CD4-positive, alpha-beta T cell (primary cell): ENCODE measurements at places on chromosomes 11 and 22.

GRCh38 chr22:49119551-49119952, 708.1 kb downstream of the BRD1 start:
- DNase-seq = no peak

GRCh38 chr11:64863391-64864060, 14.9 kb downstream of the EHD1 start:
- DNase-seq = no peak

- no peak for DNase-seq
Measured at GRCh38 chr22:35154937-35155387, 89.0 kb downstream of the ISX start.

GRCh38 chr11:70183483-70184176, 19.5 kb upstream of the FADD start:
- DNase-seq = no peak

GRCh38 chr11:30006876-30007275, 10.0 kb downstream of the KCNA4 start:
- DNase-seq = no peak

GRCh38 chr11:36007127-36007655, 63.3 kb downstream of the LDLRAD3 start:
- DNase-seq = no peak

DNA sequence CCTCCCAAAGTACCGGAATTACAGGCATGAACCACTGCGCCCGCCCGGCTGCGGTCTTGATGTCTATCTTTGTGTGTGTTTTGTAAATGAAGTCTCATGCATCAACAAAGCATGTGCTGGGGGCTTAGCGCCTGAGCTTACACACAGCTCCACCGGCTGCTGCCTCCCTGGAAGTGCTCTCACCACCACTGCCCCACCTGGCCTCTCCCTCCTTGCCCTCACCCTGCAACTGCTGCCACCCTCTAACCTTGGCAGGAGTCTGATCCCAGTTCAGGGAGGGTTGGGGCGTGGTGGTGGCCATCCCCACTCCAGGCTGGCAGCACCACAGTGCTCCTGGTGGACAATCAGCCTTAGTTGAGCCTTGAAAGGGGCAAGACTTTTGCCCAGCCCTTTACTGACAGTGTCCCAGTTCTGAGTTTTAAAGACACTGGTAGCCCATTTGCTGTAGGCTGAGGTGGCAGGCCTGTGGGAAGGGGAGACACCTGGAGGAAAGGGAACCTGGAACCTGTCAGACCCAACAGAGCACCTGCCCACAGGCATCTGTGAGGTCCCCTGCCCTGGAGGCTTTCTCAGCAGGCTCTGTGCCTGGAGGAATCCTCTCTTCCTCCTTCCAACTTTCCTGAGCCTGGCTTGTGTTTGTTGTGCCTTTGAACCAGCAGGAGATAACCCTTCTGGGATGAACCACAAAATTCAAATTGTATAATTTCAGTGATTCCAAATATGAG, 42.4 kb upstream of the WEE1 start:
- no peak for DNase-seq

- DNase-seq = no peak
Measured at GRCh38 chr11:87281496-87281895, 243.8 kb downstream of the TMEM135 start.

DNA sequence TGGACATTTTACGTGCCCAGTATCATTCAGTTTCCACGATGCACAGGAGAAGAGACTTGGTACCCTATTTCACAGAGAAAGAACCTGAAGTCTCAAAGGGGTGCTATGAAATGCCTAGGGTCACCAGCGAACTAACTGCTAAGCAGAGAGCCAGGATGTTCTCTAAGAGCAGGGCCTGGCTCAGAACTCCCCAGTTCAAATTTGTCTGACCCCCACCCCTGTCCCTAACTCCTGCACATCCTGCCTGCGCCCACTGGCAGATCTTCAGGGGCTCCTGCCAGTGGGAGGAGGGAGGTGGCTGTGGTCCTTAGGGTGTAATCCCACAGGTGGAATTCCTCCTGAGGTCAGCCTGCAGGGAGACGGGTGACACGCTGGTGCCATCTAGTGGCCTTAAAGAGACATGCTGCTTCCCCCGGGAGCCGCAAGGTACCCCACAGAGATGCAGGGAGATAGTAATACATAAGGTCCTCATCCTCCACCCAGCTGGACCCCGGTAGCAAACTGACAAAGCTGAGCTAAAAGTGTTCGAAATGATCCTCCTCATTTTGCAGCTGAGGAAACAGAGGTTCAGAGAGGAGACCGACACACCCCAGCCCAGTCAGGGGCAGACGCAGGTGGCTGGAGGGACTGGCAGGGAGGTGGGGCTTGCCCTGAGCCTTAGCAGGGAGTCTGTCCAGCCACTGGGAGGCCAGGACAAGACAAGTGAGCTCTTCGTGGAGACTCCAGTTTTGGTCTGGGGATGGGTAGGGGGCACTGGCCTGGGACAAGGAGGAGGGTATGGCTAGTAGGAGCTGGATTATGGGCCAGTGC, 34.1 kb downstream of the MB start:
- peak; percentile 32 for DNase-seq

DNA sequence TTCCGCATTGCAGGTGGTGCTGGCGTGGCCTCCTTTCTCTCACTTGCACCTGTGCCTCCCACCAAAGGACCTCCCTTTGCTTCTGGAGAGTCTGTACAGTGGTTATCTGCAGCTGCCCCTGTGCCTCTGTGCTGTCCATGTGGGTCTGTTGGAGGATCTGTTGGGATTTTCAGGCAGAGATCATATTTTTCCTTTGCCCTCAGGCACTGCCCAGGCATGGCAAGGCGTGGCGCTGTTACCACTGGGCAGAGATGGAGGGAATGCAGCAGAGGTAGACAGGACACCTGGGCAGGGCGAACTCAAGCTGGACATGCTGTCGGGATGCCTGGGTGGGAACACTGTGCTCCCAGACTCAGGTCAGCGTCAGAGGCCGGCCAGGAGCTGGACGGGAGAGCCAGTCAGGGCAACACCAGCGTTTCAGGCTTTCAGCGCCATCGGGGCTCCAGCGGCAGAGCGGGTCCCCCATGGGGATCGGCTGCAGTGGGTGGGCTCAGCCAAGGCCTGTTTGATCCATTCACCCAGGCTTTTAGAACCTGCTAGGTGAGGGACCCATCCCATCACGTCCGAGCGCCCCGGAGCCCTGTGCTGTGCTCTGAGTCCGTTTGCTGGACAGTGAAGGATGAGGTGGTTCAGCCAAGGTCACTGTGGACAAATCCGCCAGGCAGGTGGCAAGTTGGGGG, 718.9 kb downstream of the BRD1 start:
- DNase-seq = no peak

- no peak for DNase-seq
Measured at GRCh38 chr11:97883086-97883485, 1137.7 kb upstream of the CNTN5 start.

DNA sequence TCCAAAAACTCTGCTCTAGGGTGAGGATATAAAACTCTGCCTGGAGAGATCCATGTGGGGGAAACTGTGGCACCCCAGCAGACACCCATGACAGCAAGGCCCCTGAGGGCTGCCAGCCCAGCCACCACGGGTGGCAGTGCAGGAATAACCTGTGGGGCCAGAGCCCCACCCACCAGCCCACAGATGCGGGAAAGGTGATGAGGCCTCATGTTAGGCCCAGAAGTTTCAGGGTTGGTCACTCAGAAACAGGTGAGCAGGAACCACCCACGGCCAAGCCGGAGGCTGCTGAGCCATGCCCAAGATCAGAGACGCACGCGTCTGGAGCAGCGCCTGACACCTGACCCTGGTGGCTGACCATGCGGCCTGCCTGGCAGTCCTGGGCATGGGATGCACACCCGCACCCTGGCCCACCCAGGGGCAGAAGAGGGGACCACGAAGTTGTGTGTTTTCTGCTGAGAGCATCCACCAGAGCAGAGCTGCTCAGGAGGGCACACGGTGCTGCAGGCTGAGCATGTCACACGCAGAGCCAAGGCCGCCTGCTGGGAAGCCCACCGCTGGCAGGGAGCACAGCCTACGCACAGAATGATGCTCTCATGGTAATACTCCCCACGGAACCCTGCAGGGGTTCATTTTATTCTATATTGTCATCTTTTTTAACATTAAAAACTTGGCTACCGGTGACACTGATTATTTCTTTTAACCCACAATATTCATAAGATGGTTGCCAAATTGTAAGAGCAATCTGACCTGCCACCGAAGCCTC, 41.2 kb downstream of the DUSP8 start:
- DNase-seq = no peak

DNA sequence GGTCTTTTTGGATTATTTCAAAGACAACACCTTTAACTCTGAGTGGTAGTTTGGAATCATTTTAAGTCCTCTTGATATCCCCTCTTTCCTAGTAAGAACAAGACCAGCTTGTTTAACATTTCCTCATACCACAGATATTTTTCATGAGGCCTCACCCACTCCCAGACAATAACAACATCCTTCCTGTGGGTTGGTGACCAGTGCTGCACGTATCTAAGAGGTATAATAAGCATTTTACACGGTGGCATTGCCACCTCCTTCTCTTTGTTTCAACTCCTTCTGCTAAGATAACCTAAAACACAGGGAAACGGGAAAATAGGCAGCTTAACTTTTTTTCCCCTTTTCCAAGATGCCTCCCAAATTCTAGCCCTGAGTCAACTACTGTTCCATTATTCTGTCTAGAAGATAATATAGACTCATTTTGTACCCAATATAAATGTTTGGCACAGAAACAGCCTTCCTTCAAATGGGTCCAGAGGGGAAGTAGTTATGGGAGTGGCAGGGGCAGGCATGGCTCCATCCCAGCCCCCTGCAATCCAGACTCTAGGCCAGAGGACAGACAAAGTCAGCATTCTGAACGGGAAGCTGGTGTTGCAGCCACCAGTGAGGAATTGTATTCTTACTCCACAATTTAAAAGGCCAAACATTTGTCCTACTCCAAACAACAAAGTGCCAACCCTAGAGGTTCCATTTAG, 28.5 kb downstream of the MAML2 start:
- no peak for DNase-seq

GRCh38 chr11:10798330-10798928, 10.3 kb downstream of the EIF4G2 start:
- DNase-seq = no peak

- no peak for DNase-seq
Measured at GRCh38 chr22:41619979-41620588, 759 bp downstream of the DESI1 start.

DNA sequence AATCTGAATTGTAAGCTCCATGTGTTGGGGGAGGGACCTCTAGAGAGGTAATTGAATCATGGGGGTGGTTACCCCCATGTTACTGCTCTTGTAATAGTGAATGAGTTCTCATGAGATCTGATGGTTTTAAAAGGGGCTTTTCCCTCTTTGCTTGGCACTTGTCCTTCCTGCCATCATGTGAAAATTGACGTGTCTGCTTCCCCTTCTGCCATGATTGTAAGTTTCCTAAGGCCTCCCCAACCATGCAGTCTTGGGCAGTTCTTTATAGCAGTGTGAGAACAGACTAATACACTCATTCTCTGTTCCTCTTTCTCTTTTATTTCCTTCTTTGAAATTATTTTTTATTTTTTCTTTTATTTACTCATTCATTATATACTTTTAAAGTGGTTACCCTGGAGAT, 239.4 kb downstream of the CSNK2A3 start:
- DNase-seq = no peak

DNA sequence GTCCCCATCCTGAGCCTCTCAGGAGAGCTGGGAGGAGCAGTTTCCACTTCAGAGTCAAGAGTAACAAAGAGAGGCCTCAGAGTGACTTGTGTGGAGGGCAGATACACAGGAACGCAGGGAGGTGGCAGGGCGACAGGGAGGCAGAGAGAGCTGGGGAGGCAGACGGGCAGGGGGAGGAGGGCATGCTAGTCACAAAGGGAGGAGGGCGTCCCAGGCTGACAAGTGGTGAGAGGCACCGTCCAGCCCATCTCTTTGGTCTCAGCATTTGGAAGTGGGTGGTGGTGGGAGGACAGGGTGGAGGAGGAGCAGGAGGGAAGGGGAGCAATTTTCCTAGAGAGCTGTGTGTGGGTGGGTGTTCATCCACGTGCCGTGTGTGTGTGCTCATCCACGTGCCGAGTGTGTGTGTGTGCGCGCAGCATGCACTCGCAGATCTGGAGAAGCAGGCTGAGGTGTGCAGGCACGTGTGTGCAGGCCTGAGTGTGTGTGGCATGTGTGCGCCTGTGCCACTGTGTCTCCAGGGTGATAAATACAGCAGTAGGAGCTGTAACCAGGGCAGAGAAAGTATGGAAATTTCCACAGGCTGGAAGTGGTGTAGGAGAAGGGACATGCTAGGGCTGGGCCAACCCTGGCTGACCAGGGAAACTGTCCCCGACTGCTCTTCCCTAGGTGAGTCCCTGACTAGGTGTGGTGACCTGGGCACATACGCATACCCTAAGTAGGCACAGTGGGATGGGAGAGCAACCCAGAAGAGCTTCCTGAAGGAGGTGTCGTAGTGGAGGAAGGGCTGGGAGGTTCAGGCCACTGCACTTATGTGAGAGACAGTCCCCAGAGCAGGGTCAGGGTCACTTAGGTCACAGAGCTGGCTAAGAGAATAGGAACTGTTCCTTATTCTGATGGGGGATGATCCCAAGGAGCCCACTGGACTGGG, 7.3 kb upstream of the PDE2A start:
- no peak for DNase-seq

DNA sequence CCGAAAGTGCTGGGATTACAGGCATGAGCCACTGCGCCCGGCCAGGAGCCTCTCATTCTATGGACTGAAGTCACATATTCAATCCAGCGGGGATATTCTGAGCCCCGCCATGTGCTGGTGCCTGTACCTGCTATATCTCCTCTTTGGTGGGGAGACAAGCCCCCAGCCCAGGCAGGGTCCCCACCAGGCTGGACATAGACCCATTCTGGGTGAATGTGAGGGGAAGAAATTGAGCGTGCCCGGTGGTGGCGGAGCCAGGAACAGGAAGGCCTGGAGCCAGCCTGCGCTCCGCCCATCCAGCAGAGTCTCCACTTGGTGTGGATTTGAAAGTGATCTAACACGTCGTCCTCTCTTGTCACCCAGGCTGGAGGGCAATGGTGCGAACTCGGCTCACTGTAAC, 38.0 kb upstream of the CSNK1E start:
- DNase-seq = no peak

- DNase-seq = no peak
Measured at GRCh38 chr22:30016596-30016995, 63.7 kb upstream of the HORMAD2 start.

DNA sequence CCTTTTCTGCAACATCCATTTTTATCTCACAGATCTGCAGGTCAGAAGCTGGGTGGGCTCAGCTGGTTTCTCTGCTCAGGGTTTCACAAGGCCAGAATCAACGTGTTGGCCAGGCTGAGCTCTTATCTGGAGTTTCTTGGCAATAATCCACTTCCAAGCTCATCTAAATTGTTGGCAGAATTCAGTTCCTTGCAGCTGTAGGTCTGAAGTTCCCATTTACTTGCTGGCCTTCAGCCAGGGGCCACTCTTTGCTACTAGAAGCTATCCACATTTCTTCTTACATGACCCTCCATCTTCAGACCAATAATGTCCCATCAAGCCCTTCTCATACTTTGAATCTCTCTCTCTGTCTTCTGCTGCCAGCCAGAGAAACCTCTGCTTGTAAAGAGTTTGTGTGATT, 103.5 kb downstream of the WNT11 start:
- DNase-seq = no peak

GRCh38 chr11:74726547-74727182, 4.6 kb downstream of the CHRDL2 start:
- peak; percentile 30 for DNase-seq

- no peak for DNase-seq
Measured at GRCh38 chr11:89452780-89453179, 38.4 kb downstream of the NOX4 start.
